Esophagus muscularis mucosa (tissue), 4 donors: ENCODE measurements at places on chromosomes 3 and 15. TPM values are rescaled to one million over a fixed set of nuclear protein-coding genes. Genes with fewer than 3 reads are reported as not detected.

The MNS1 gene
- 0.42 TPM for total RNA-seq

The C2CD4A gene
- total RNA-seq: not detected

The C3orf62 gene
- total RNA-seq: 8.7 TPM

The MYO5C gene
- 12.4 TPM for total RNA-seq

The DNAH1 gene
- 5.4 TPM for total RNA-seq

The CD80 gene
- total RNA-seq: 1.3 TPM

- H3K27me3 ChIP-seq: no peaks in the 10 kb centered on the region
- H3K27ac ChIP-seq: peak within 1 kb of the TSS; percentile 90
- no peak for DNase-seq
- H3K4me1 ChIP-seq: peaks cover 31% of the 10 kb centered on the region
- H3K4me3 ChIP-seq: peak within 1 kb of the TSS; percentile 73
- peaks cover 34% of the 10 kb centered on the region for H3K36me3 ChIP-seq
These were observed at the start of gene MAN2A2 for GRCh38 chr15:90902840-90903732. Gene MAN2A2, plus strand, starts transcription at chr15:90903302. Its CDS starts 906 bp downstream, at chr15:90904208.

DNA sequence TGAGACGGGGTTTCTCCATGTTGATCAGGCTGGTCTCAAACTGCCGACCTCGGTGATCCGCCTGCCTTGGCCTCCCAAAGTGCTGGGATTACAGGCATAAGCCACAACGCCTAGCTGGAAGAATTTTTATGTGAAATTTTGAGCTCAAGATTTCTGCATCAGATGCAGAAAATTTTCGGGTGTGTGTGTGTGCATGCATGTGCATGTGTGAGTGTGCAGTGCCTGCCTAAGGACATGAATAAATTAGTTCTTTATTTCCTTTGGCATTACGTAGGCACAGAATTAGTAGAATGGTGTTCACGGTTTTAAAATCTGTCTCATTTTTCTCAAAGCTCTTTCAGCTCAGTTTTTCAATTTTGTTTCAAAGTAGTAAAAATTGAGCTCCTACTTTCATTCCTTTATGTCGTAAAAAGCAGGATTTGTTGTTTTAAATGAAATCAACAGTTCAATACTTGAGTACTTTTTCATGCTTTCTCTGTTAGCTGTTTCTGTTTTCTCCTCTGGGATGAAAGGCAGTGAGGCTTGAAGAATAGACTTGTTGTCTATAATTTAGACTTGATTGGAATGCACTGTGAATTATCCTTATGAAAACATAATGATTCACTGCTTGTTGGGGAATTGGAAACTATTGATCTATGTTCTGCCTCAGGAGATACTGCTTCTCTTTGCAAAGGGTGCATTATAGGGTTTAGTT lies 23.3 kb upstream of the RAB11A start:
- DNase-seq: no peak
- no peaks in the 10 kb centered on the region for H3K4me1 ChIP-seq
- H3K27me3 ChIP-seq: no peaks in the 10 kb centered on the region
- no peak overlapping the region for H3K4me3 ChIP-seq
- H3K36me3 ChIP-seq: no peaks in the 10 kb centered on the region

- no peaks in the 10 kb centered on the region for H3K27me3 ChIP-seq
- DNase-seq: no peak
- no peaks in the 10 kb centered on the region for H3K4me1 ChIP-seq
These were observed 99.9 kb upstream of the TP63 start for GRCh38 chr3:189531271-189531670.

DNA sequence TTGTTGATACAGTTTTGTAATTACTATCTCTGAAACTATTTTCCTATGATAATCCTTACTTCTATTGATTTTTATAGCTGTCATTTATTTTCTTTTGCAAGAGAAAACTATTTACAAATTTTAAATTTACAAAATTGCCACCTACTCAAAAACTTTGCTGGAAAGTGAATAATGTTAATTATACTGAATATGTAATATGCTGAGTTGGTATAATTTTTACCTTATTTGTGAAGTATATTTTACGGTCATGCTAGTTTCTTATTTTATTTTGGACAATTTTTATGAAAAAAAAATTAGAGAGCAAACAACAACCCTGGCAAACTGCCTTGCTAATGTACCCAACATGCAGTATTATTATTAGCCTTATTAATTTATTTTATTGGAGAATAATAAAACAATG lies 2.9 kb downstream of the KCNH8 start:
- peaks cover 31% of the 10 kb centered on the region for H3K4me1 ChIP-seq
- DNase-seq: no peak
- H3K27me3 ChIP-seq: peaks cover 14% of the 10 kb centered on the region
- no peak overlapping the region for H3K27ac ChIP-seq
- no peak overlapping the region for H3K4me3 ChIP-seq

GRCh38 chr3:99934975-99935797 lies 117.5 kb downstream of the CMSS1 start:
- H3K27me3 ChIP-seq: no peaks in the 10 kb centered on the region
- no peaks in the 10 kb centered on the region for H3K36me3 ChIP-seq
- H3K27ac ChIP-seq: peak overlapping the region; percentile 53

- no peak overlapping the region for H3K27ac ChIP-seq
- H3K27me3 ChIP-seq: no peaks in the 10 kb centered on the region
- H3K4me3 ChIP-seq: no peak overlapping the region
These were observed 377.1 kb upstream of the TBL1XR1 start for GRCh38 chr3:177574222-177574856.

DNA sequence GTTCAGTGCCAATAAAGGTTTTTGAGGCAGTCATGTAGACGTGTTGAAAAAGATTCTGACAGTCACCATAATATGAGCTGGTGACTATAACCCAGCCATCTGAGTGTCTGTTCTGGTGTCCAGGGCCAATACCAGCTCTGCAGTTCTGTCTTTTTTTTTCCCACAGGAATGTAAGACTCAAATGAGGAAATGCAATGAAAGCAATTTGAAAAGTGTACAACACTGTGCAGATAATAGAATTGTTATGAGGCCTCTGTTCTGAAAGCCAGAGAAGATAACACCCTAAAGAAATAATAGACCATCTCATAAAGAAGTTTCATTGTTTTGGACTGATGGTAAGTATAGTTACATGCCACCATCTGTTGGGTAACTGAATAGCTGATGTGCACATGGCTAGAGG lies 57.1 kb downstream of the CLDN1 start:
- no peaks in the 10 kb centered on the region for H3K27me3 ChIP-seq
- no peak for DNase-seq
- H3K36me3 ChIP-seq: no peaks in the 10 kb centered on the region
- peaks cover 7% of the 10 kb centered on the region for H3K4me1 ChIP-seq
- no peak overlapping the region for H3K27ac ChIP-seq

DNA sequence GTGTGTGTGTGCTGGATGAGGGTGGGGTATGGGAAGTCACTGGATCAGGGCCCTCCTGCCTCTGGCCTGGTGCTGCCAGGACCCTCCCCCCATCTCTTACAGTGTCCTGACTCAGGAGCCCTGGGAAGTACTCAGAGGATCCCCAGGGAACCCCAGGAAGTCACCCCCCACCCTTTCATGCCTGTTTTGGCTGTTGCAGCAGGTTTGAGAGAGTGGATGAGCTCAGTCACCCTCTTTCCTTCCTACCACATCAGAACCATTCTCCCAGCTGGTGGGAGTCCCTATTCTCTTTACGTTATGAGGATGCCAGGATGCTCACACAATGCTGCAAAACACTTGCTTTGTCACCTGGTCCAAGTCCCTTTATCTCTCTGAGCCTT lies 59.0 kb downstream of the BDH1 start:
- no peak overlapping the region for H3K4me3 ChIP-seq
- no peaks in the 10 kb centered on the region for H3K27me3 ChIP-seq
- no peak overlapping the region for H3K27ac ChIP-seq
- no peak for DNase-seq

GRCh38 chr3:13120928-13121552 lies 47.8 kb upstream of the IQSEC1 start:
- no peaks in the 10 kb centered on the region for H3K36me3 ChIP-seq
- no peak for DNase-seq
- H3K27ac ChIP-seq: no peak overlapping the region
- no peaks in the 10 kb centered on the region for H3K27me3 ChIP-seq
- no peaks in the 10 kb centered on the region for H3K4me1 ChIP-seq

GRCh38 chr3:55622116-55622515 lies 135.0 kb upstream of the WNT5A start:
- no peak overlapping the region for H3K4me3 ChIP-seq
- no peak for DNase-seq
- H3K36me3 ChIP-seq: no peaks in the 10 kb centered on the region
- no peaks in the 10 kb centered on the region for H3K27me3 ChIP-seq
- H3K4me1 ChIP-seq: no peaks in the 10 kb centered on the region
- no peak overlapping the region for H3K27ac ChIP-seq

DNA sequence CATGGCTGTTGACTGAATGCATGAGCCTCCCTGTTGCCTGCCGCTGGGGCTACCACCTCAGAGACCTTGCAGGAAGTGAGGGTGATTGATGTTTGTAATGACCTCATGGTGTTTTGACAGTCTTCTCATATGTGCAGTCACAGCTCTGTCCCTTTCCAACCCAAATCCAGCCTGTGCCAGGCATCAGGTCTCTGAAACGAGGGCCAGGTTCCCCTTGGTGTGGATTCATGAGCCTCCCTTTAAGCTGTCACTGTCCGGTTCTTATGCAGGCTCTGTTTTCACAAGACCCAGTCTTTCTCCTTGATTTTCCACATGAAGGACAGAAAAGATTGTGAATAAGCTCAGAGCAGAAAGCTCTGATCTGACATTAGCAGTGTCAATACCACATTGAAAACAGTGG lies 43.1 kb downstream of the CEMIP start:
- H3K27ac ChIP-seq: no peak overlapping the region
- H3K4me1 ChIP-seq: peaks cover 12% of the 10 kb centered on the region
